ENCODE measurements at places on chromosomes 11 and 22.

DNA sequence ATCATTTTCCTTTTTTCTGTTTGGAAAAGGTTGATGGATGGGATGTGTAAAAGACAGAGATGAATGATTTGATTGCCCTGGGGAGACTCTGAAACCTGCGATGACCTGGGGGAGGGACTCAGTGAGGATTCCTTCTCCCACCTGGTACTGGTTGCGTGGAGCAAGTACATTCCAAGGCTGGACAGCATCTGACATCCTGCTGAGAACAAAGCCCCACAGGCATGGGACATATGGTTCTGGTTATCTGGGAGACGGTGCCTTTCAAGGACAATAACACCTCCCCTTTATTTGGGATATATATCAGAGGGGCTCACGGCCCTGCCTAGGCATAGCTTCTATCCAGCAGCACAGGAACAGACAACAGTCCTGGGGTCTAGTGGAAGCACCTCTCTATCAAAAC is 527.8 kb downstream of the METTL15 start:
- DNase-seq, result no peak

DNA sequence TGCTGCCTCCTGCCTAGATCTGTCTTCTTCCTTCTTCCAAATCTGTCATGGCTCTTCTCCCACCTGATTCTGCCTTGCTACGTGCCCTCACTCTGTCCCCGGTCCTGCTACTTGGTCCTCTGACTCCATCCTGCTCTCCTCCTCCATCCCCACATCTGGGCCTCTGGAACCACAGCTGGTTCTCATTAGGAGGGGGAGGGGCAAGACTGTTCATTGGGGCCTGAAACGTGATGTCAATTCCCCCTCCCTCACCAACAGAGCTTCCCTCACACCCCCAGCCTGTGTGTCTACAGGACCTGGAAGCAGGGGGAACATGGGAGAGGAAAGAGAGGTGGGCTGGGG is 9.1 kb downstream of the DCHS1 start:
- DNase-seq, result no peak

DNA sequence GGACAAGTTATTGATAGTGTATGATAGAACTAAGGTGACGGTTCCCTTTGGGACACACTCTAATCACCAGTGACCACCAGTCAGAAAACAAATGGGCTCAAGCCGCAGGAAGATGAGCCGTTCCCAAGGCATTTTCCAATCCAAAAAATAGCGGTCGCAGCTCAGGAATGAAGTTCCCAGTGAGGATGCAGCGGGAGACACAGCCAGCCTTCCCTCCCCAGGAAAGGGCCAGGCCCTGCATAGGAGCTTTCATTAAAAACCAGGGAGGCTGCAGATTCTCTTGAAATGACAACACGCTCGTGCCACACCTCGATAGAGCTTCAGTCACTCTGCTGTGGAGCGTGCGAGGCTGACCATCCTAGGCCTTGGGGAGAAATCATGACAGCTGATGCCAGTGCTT is 65.8 kb upstream of the WNT7B start:
- DNase-seq, result no peak

DNA sequence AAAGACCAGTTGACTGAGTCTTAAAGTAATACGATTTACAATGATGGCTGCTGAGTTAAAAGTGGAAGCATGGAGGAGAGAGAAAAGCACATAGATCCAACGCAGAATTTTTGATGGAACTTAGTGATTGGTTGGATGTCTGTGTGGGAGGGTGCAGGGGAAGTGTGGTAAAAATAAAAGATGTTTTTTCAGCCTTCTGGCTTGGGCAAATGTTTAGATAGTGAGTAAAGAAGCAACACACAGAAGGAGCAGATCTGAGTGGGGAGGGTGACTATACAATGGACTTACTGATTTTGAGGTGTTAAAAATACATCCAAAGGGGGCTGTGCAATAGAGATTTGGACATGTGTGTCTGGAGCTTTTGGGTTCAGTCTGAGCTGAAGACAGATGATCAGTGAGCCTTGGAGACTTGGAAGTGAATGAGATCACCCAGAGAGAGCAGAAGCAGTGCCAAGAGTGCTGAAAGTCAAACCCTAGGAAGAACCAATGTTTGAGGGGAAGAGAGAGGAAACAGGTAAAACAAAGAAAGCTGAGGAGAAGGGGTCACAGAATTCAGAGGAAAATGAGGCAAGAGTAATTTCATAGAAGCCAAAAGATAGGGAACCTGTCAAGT is 8.6 kb downstream of the GRIA4 start:
- DNase-seq, result no peak

GRCh38 chr22:25453557-25453956 is 110.9 kb upstream of the GRK3 start:
- DNase-seq, result no peak

- no peak for DNase-seq
These were observed 9.9 kb downstream of the IGF2 start for GRCh38 chr11:2129308-2129698.

DNA sequence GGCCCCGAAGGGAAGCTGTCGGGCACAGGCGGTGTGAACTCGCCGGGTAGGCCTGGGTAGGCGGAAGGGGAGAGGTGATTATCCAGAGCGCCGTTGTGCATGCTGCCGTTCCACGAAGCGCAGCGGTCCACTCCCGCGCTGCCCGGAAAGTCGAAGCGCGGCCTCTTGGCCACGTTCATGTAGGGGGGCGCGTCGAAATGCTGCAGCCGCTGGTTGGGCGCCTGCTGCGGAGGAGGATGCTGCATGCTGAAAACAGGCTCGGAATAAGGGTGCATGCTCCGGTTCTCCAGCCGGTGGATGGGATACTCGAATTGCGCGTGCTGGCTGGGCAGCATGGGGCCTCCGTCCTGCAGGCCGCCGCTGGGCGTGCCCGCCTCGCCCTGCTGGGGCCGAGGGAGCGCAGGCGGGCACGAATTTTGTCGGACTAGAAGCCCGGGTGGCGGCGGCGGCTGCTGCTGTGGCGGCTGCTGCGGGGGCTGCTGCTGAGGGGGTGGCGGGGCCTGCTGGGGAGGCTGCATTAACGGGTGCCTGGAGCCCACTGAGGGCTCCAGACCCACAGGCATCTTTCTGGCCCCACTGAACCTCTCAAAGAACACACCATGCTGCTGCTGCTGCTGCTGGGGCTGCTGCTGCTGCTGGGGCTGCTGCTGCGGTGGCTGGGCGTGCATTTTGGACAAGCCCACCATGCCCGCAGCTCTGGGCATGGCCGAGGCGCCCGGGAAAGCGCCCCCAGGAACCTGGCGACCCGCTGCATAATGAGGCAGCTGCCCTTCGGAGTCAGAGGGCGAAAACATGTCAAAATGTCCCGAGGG is 2.3 kb downstream of the MN1 start:
- no peak for DNase-seq

GRCh38 chr11:130448416-130449309 is at the start of gene ADAMTS15:
ADAMTS15 (plus strand) TSS chr11:130448645; CDS start chr11:130448974, 329 bp downstream.
- DNase-seq, result no peak

DNA sequence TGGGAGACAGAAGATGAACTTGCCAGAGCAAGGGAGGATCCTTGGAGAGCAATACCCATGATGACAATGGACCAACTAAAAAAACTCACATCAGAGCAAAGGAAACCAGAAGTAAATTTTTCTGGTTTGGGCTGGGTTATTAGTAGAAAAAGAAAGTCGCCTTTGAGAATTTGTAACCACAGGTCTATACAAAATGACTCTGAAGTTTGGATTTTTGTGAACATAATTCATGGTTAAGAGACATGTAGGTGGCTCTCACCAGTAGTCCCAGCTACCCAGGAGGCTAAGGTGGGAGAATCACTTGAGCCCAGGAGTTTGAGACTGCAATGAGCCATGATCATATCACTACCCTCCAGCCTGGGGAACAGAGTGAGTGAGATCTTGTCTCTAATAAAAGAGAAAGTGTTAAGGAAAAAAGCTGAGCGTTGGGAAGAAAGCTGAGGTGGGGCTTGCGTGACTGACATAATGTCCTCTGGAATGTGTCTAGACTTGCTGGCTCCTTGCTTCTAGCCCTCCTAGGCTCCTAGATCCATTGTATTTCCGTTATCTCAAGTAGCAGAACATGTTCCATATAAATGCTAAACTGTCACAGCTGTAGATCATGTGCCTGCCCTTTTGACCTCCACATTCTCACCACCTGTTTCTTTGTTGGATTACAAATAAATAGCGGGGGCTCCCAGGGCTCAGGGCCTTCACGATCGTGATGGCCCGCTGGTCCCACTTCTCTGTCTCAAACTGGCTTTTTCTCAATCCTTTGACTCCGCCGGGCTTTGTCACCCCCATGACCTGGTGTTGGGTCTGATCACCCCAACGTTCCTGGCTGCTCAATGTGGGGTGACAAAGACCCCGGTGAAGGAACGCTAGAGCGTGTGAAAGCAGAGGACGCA is 56.2 kb upstream of the SC5D start:
- DNase-seq, result no peak

GRCh38 chr11:44746894-44747293 is 20.1 kb downstream of the TSPAN18 start:
- no peak for DNase-seq

DNA sequence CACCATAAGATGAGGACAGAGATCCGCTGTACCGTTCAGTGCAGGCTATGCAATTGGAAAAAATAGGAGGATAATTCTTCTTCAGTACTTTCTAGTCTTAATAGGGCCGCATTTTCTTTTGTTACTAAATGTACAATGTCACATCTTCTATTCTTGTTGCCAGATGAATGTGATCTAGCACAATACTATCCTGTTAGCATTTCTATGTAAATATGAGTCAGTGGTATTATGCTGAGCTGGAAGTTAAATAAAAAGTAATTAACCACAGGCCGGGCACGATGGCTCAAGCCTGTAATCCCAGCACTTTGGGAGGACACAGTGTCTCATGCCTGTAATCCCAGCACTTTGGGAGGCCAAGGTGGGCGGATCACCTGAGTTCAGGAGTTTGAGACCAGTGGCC is 24.4 kb upstream of the BIRC3 start:
- DNase-seq, result no peak

DNA sequence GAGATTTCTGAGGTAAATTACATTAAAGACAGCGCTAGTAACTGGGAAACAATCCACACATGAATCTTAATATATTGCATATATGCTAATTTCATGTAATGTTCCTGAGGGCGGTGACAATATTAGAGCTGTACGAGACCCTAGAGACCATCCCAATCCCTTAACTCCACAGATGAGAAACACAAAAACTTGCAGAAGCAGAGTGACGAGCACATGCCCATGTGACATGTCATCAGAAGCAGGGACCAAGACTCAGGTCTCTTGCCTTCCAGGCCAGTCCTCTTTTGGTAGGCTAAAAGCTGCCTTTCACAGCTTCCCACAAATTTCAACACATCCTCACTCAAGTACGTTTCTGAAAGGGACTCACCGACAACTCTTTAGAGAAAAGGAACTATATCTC is 11.8 kb downstream of the MAPK1 start:
- no peak for DNase-seq

GRCh38 chr22:28032861-28033260 is 113.8 kb upstream of the PITPNB start:
- DNase-seq, result no peak

DNA sequence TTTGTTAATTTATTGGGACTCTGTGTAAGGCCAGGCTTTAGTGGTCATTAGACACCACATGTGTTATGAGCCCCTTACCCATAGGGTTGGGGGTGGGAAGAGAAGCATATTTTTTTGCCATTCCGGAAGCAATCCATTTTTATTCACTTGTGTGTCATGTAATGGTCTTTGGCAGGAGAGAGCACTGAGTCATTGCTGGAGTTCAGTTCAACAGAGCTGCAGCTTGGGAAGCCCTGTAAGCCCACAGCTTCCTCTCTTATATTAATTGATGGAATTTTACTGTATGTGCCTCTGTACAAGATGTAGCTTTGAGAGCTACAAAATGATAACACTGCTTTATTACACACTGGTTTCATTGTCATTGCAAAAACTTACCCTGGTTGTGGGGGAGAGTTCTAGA is 177.3 kb upstream of the SORL1-AS1 start:
- no peak for DNase-seq

GRCh38 chr22:35961480-35962295 is 66.9 kb downstream of the RBFOX2 start:
- no peak for DNase-seq

- no peak for DNase-seq
These were observed 20.9 kb downstream of the SOX6 start for GRCh38 chr11:16335236-16335962.

GRCh38 chr22:25048659-25049647 is 96.4 kb downstream of the KIAA1671 start:
- DNase-seq, result peak; percentile 37

DNA sequence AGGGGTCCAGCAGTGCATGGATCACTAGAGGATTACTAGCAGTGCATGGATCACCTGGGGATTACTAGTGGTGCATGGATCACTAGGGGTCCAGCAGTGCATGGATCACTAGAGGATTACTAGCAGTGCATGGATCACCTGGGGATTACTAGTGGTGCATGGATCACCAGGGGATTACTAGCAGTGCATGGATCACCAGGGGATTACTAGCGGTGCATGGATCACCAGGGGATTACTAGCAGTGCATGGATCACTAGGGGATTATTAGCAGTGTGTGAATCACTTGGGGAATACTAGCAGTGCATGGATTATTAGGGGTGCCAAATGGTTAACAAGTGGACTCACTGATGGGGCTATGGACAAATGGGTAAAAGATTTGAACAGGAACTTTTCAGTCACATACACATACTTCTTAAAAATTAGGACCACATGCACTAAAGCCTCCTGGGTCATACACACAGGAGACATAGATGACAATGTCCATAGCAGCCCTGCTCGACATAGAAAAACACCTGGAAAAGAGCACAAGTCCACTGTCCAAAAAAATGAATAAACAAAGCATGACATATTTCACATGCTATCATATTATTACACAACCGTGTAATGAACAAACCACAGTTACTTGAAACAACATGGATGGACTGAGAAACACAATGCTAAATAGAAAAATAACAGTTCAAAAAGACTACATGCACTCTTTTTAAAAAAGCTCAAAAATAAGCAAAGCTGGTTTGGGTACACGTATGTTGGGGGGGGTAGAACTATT is 109.8 kb downstream of the CD44 start:
- no peak for DNase-seq

DNA sequence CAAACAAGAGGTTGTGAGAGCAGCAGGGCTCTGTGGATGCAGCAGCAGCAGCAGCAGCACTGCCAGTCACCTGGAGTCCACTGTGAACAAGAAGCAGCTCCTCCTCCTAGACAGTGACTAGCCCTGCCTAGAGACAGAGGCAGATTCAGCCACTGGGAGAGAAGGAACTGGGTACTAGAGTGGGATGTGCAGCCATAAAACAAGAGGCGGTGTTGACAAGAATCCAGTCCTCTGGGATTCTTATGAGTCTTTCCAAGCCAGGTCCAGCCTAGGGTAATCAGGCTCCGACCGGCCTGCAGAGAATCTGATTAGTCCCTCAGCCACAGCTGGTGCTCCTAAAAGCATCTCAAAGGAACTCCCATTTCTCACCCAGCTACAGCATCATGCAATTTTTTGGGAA is 83.9 kb upstream of the USP47 start:
- DNase-seq, result no peak

GRCh38 chr22:48456449-48456848 is 1371.2 kb downstream of the BRD1 start:
- no peak for DNase-seq

DNA sequence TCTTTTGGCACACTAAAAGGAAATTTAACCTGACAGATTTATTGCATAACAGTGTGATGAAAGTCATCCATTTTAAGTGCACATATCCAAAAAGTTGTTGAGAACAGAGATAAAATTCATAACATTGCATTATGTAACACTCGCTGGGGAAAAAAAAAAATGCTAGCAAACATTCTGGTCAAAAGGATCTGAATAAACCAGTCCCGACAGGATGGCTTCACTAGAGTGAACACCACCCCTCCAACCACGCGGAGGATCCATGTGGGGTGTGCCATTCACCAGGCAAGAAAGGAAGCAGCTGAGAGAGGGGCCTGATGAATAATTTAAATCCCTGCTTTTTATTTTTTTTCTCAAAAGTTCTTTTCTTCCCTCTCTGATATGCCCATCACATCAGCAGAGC is 258.7 kb downstream of the DCDC1 start:
- DNase-seq, result no peak
